ENCODE measurements at places on chromosomes 13 and 19.
A peak's percentile ranks its signal among the peaks of the same experiment; 100 is the strongest.

GRCh38 chr13:98664047-98664446 lies 87.1 kb upstream of the STK24 start:
- no peak for DNase-seq

GRCh38 chr13:106499896-106500295 lies 35.6 kb downstream of the EFNB2 start:
- no peak for DNase-seq

DNA sequence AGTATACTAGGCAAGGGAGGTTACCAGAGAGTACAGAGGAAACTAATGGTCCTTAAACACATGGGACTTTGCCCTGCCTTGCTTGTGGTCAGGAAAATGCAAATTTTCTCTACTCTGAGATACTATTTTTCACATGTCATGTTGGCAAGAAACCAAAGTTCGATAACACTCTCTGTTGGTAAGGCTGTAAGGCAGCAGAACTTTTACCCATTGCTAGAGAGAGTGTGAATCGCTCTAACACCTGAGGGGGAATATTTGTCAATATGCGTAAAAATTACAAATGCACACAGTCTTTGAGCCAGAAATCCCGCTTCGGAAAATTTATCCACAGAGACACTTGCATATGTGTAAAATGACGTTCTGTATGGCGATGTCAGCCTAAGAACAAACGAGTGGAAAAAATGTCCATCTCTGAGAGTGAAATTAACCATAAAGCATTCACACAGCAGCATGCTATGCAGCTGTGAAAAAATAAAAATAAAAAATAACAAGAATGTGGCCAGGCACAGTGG lies 9.5 kb upstream of the RFX1 start:
- DNase-seq: no peak

DNA sequence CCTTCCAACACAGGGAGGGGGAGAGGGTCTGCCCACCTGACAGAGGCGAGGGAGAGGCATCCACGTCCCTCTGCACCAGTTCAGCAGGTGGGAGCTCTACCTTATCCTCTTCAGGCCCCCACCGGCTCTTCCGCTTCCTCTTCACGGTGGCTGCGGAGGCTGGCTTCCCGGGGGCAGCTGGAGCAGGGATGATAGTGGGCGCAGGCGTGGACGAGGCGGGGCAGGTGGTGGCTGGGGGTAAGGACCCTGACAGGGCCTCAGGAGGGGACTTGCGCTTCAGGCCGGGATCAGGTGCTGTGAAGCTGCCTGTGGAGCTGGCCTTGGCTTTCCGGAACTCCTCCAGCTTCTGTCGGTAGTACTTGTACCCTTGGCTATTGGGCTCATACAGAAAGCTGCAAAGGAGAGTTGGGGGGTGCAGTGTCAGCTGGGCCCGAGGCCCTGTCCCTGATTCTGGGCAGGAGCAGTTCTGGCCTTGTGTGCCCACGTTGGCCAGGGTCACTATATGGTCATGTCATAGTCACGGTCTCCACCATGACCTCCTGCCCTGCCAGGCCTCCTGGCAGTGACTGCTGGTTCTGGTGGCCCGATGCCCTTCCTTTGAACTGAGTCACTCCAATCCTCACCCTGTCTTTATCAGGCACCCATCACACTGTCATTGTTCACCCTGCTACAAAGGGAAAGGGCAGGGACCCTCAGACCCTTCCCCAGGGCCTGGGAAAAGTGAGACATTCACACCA lies 23.2 kb downstream of the SUGP1 start:
- DNase-seq: no peak

- peak; percentile 87 for DNase-seq
These were observed 39.8 kb upstream of the MCF2L start for GRCh38 chr13:112928972-112929782.

DNA sequence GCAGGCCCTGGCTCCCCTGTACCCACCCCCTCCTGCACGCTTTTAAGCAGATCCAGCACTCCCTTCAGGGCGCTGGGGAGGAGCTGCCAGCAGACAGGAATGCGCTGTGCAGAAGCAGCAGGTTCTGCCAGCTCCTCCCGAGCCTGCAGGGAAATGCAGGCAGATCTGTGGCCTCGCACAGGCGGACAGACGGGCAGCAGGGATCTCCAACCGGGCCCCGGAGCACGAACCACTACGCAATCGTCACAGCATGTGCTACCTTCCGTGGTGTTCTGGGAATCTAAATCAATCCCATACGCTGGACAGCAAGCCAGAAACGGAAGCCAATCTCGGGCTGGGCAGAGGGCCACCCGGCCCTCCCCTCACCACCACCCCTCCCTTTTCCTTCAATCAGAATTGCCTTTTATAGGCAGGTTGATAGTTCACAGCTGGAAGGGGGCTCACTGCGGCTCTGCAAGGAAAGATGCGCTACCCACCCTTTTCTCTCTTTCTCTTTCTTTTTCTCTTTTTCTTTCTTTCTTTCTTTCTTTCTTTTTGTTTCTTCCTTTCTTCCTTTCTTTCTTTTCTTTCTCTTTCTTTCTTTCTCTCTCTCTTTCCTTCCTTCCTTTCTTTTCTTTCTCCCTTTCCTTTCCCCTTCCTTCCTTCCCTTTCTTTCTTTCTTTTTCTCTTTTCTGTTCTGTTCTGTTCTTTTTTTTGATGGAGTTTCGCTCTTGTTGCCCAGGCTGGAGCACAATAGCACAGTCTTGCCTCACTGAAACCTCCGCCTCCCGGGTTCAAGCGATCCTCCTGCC lies 99.9 kb downstream of the GNG7 start:
- DNase-seq: no peak

GRCh38 chr13:57829496-57829895 lies 198.0 kb downstream of the PCDH17 start:
- no peak for DNase-seq

- no peak for DNase-seq
These were observed 38.4 kb upstream of the CYP4F8 start for GRCh38 chr19:15576526-15577156.

DNA sequence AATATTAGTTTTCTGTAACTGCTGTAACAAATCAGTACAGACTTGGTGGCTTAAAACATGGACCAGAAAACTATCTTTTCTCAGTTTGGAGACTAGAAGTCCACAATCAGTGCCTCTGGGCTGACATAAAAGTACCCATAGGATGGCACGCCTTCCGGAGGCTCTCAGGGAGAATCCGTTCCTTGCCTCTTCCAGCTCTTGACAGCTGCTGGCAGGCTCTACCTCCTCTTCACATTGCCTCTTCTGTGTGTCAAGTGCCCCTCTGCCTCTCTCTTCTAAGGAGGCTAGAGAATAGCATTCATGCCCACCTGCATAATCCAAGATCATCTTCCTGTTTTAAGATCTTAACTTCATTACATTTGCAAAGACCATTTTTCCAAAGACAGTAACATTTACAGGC lies 1194.2 kb downstream of the EFNB2 start:
- DNase-seq: peak; percentile 5

- no peak for DNase-seq
These were observed 30.8 kb downstream of the PIN1 start for GRCh38 chr19:9865732-9866501.

DNA sequence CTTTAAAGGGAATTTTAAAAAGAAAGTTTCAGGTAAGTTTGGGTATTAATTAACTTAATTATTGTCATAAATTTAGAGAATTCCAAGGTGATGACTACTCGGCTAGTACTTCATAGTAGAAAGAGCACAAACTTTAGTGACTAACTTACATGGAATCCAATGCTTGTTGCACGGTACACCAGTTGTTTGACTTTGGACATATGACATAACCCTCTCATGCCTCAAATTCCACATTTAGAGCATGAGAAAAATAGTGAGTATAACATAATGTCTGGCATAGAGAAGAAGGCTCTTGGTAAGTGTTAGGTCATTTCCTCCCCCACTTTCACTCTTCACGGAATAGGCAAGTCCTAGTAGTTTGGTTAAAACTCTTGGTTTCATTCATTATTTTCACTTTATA lies 1249.4 kb upstream of the SLC10A2 start:
- no peak for DNase-seq

GRCh38 chr13:30523211-30523610 lies 57.5 kb upstream of the HMGB1 start:
- no peak for DNase-seq

GRCh38 chr19:7852851-7853769 lies 21.1 kb downstream of the PRR36 start:
- no peak for DNase-seq

DNA sequence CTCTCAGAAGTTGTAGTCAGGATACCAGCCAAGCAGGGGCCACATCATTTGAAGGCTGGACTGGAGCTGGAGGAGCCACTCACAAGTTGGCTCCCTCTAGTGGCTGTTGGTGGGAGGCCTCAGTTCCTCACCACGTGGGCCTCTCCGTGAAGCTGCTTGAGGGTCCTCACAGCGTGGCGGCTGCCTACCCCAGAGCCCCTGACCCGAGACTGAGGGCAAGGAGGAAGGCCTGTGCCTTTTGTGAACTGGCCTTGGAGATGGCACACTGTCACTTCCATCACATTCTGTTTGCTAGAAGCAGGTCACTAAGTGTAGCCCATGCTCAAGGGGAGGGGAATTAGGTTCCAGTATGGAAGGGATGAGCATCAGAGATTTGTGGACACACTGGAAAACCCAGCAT lies 14.6 kb downstream of the GNA11 start:
- no peak for DNase-seq

- no peak for DNase-seq
These were observed 517 bp upstream of the LTBP4 start for GRCh38 chr19:40600570-40601133.

DNA sequence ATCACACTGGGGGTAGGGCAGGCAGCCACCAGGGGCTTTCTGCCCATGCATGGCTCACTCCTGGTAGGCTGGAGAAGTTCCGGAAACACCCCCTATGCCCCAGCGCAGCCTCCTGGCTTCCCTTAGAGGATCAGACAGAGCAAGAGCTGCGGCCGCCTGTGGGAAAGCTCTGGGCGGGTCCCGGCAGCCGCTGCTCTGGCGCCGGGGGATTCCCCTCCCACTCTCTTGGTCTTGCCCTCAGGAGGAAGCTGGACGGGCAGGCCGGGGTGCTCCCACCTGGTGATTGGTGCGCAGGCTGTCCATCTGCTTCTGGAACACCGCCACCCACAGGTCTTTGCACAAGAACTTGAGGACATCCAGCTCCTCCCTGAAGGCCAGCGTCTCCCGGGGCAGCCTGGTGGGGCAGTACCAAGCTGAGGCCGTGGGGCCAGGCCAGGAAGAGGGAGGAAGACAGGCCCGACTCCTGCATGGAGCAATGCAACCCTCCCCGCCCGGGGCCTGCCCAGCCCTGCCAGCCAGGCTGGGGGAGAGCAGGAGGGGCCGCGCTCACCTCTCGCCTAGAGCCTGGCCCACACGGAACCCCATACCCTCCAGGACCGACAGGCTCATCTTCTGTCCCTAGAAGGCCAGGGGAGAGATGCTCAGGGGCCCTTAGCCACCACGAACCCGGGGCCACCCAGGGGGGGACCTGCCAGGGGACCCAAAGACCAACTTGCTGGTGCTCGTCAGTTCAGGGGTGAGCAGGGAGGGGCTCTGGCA lies 4.0 kb upstream of the NKPD1 start:
- DNase-seq: no peak

- no peak for DNase-seq
These were observed 1692.0 kb downstream of the SLITRK5 start for GRCh38 chr13:89363144-89363543.

- DNase-seq: no peak
These were observed 75.6 kb upstream of the KL start for GRCh38 chr13:32940601-32941000.

DNA sequence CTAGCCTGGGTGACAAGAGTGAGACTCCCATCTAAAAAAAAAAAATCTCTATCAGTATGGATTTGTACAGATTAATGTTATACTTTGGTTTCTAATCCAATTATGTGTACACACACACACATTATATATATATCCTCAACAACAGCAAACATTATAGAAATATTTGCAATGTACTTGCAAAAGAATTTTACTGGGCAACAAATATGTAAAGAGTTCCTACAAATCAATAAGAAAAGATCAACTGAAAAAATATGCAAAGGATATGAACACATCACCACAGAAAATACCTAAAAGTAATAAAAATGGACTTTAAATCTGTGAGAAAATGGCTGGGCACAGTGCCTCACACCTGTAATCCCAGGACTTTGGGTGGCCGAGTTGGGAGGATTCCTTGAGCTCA lies 40.9 kb upstream of the NFIC start:
- no peak for DNase-seq

DNA sequence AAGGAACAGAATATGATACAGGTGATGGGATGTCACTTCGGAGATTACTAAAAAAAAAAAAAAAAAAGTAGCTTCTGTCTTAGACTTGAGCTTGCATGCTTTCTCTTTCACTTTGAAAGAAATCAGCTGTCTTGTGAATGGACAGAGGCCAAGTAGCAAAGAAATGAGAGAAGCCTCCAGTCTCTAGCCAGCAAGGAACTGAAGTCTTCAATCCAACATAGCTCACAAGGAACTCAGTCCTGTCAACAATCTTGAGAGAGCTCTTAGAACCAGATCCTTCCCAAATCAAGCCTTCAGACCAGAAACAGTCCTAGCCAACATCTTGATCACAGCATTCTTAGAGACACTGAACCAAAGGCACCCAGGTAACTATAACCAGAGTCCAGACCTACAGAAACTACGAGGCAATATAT lies 7.7 kb downstream of the N4BP2L2 start:
- no peak for DNase-seq

DNA sequence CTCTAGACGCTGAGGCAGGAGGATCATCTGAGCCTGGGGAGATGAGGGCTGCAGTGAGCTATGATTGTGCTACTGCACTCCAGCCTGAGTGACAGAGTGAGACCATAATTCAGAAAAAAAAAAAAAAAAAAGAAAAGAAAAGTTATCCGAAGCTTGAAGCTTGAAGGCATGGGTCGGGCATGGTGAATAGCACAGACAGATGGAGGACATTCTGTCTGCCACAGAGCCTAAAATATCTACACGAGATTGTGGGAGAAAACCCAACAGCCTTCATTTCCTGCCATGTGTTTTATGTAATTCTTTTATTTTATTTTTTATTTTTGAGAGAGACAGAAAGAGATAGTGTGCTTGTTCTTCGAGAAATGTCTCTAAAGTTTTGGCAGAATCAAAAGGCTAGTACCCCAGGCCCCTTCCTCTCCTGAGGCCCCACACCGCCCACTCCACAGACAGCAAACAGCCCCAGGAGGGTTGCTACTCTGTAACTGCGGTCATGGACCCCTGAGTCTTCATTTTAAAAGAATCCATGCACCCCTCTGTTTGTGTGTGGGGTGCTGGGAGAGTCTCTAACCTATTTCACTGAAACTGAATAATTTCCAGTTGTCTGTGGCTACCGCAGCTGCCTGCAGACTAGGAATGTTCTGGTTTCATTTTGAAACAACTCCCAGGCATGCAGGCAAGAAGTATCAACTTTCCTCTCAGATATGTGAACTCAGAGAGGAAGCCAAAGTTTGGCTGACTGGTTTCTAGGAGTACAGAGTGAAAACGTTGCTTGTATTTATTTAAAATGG lies 38.4 kb upstream of the RCBTB2 start:
- no peak for DNase-seq

All from NCI-H187 treated with DMSO at 0.1 percent for 48 hours (cell line).